ENCODE measurements at places on chromosomes 7 and 10. TPM values are rescaled to one million over a fixed set of nuclear protein-coding genes. Genes with fewer than 3 reads are reported as not detected.

- H3K4me1 ChIP-seq: no peaks in the 10 kb centered on the region
- H3K36me3 ChIP-seq: peaks cover 49% of the 10 kb centered on the region
- no peak for DNase-seq
- no peak overlapping the region for H3K27ac ChIP-seq
These were observed 35.5 kb upstream of the FOXL3 start for GRCh38 chr7:254337-255037.

CPVL gene
- 2.0 TPM for total RNA-seq

GRCh38 chr10:14259696-14260566 is 70.8 kb downstream of the FRMD4A start:
- no peaks in the 10 kb centered on the region for H3K27me3 ChIP-seq
- peak overlapping the region; percentile 27 for H3K4me3 ChIP-seq
- H3K4me1 ChIP-seq: peaks cover 48% of the 10 kb centered on the region
- peaks cover 4% of the 10 kb centered on the region for H3K36me3 ChIP-seq
- DNase-seq: peak; percentile 90

FIGNL1 gene
- total RNA-seq: 7.6 TPM

PLEKHS1 gene
- total RNA-seq: 0.11 TPM

DNA sequence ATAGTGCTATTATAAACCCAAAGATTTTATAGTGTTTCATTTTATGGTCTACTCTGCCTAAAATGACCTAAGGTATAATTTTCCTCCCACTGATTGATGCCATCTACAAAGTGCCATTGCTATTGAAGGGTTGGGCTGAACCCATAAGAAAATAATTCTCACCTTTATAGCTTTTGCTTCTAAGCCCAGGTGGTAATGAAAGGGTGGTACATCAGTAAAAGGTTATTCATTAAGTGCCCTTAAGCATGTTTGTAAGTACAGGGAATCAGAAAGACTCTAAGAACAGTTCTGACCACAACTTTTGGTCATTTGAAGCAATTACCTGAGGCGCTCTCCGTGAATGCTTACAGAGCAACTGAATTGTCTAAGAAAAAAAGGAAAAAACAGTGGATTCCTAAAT is 1247.3 kb downstream of the NXPH1 start:
- no peaks in the 10 kb centered on the region for H3K27me3 ChIP-seq
- no peaks in the 10 kb centered on the region for H3K36me3 ChIP-seq
- H3K4me1 ChIP-seq: no peaks in the 10 kb centered on the region
- H3K27ac ChIP-seq: no peak overlapping the region
- no peak overlapping the region for H3K4me3 ChIP-seq

PILRA gene
- total RNA-seq: 2.5 TPM

DNA sequence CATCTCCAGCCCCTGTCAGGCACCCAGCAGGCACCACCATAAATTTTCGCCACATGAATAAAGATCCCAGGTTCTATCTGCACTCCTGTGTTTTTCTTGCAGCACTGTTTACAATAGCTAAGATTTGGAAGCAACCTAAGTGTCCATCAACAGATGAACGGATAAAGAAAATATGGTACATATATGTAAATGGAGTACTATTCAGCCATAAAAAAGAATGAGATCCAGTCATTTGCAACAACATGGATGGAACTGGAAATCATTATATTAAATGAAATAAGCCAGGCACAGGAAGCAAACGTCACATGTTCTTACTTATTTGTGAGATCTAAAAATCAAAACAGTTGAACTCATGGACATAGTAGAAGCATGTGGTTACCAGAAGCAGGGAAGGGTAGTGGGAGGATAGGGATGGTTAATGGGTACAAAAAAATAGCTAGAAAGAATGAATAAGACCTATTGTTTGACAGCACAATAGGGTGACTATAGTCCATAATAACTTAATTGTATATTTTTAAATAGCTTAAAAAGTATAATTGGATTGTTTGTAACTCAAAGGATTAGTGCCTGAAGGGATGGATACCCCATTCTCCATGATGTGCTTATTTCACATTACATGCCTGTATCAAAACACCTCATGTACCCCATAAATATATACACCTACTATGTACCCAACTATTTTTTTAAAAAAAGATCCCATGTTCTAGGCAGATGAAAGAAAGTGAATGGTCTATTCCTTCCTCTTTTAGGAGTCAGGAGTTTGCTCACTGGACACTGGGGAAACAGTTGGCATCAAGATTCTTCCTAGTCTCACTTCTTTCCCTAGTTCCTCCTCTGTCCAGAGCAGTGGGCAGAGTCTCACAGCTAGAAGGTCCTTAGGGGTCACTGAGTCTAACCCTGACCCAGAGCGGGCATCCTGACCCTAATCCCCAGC is 1.0 kb upstream of the NPFFR1 start:
- peaks cover 4% of the 10 kb centered on the region for H3K4me1 ChIP-seq
- H3K36me3 ChIP-seq: no peaks in the 10 kb centered on the region
- DNase-seq: no peak
- H3K27me3 ChIP-seq: peaks cover 58% of the 10 kb centered on the region
- no peak overlapping the region for H3K27ac ChIP-seq

ZNF804B gene
- not detected for total RNA-seq

DNA sequence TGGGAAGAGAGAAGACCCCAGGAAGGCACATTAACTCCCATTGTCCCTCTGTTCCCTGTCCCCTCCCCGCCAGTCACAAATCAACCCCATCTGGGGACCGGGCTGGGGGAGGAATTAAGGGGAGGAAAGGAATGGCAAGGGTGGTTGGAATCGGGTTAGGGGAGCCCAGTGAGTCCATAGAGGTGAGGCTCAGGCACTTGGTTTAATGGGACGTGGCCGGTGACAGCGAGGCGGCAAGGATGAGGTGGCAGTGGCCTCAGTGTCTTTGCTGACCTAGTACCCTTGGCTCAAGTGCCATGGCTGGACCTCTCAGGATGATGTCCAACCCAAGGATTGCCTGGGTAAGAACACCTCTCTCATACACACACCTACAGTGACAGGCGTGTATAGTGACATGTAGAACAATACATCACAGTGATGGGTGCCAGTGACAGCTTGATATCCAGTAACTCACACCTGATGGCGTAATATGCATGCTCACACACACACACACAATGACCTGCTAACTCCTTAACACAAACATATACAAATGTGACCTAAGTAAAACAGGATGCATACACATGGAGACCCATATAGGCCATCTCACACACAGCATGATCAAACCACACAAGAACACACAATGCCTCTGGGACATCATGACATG is 12.3 kb downstream of the KCNIP2 start:
- H3K4me3 ChIP-seq: peak overlapping the region; percentile 72
- DNase-seq: no peak
- H3K27me3 ChIP-seq: no peaks in the 10 kb centered on the region
- H3K4me1 ChIP-seq: peaks cover 18% of the 10 kb centered on the region
- H3K36me3 ChIP-seq: no peaks in the 10 kb centered on the region
- H3K27ac ChIP-seq: peak overlapping the region; percentile 79

GDF10 gene
- total RNA-seq: not detected

FGL2 gene
- total RNA-seq: 0.16 TPM

GRCh38 chr10:100508691-100509150 is 10.9 kb downstream of the SEC31B start:
- H3K27me3 ChIP-seq: no peaks in the 10 kb centered on the region
- H3K4me1 ChIP-seq: peaks cover 28% of the 10 kb centered on the region
- H3K4me3 ChIP-seq: no peak overlapping the region
- H3K36me3 ChIP-seq: peaks cover 20% of the 10 kb centered on the region

DNA sequence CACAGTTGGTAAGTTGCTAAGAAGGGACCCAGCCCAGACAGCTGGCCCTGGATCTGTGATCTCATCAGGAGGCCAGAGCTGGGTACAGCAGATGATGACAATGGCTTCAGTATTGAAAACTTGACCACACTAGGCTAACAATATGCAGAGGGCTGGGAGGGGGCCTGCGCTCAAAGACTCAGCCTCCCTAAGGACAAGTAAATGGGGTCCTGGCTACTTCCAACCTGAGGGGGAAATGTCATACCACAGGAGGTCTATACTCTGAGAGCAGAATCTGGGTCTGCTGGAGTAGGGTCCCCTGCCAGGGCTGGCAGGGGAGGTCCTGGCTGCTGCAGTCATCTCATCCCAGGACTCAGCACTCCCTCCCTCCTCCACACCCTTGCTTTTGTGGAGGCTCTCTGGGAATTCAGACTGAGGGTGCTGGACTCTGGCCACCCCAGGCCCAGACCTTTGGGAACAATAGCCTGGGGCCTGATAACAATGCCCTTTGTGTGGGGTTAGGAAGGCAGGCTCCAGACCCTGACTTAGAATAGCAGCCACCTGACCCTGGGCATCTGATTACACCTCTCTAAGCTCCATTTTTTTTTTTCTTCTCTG is 1.4 kb downstream of the FXYD4 start:
- no peak overlapping the region for H3K27ac ChIP-seq
- H3K27me3 ChIP-seq: no peaks in the 10 kb centered on the region
- DNase-seq: no peak
- no peaks in the 10 kb centered on the region for H3K36me3 ChIP-seq
- no peak overlapping the region for H3K4me3 ChIP-seq
- no peaks in the 10 kb centered on the region for H3K4me1 ChIP-seq

- DNase-seq: no peak
- H3K4me1 ChIP-seq: peaks cover 23% of the 10 kb centered on the region
- H3K4me3 ChIP-seq: no peak overlapping the region
- peaks cover 47% of the 10 kb centered on the region for H3K36me3 ChIP-seq
- H3K27me3 ChIP-seq: no peaks in the 10 kb centered on the region
- peak overlapping the region; percentile 28 for H3K27ac ChIP-seq
These were observed 87.4 kb downstream of the CHST15 start for GRCh38 chr10:124005991-124006392.

CXCL12 gene
- total RNA-seq: 169 TPM

- peaks cover 43% of the 10 kb centered on the region for H3K4me1 ChIP-seq
- no peaks in the 10 kb centered on the region for H3K36me3 ChIP-seq
- H3K27ac ChIP-seq: peak overlapping the region; percentile 88
- DNase-seq: no peak
- H3K27me3 ChIP-seq: no peaks in the 10 kb centered on the region
These were observed 47.9 kb downstream of the PWWP2B start for GRCh38 chr10:132444877-132445351.

DNA sequence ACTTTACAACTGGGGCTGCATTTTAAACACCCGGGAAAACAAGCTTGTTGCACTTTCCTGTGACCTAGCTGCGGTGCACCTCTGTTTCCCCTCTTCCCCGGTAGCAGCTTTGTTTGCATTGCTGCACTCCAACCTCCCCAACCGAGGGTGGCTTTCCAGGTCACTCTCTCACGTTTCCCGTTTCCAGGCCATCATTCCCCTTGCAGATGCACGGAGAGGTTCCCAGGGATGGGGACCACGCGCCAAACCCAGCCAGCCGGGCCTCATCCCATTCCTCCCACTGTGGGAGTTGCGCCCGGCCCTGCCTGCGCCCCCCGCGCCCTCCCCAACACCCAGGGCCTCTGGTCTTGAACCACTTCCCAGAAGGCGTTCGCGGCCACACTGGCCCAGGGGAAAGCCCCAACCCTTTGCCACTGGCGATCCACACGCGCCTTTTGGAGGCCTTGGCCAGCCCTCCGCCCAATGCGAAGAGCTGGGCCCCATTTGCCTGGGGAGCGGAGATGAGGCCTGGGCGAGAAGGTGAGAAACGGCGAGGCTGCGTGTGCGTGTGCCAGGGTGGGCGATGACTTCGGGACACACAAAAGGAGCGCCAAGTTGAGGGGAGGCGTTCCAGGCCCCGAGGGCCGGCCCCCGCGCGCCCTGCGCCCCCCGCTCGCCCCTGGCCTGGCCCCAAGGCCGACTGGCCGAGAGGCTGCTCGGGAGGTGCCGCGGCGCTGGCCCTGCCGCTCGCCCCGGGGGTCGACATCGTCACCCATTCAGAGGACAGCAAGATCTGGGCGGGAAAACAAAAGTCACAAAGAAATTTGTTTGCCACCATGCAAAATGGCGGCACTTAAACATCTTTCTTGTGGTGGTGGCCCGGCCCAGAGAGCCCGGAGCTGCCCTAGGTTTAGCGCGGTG is 15.9 kb downstream of the SKIDA1 start:
- peaks cover 54% of the 10 kb centered on the region for H3K4me1 ChIP-seq
- DNase-seq: no peak
- H3K27ac ChIP-seq: peak overlapping the region; percentile 66
- H3K36me3 ChIP-seq: no peaks in the 10 kb centered on the region
- no peaks in the 10 kb centered on the region for H3K27me3 ChIP-seq

- H3K36me3 ChIP-seq: no peaks in the 10 kb centered on the region
- H3K4me3 ChIP-seq: no peak overlapping the region
- H3K27ac ChIP-seq: no peak overlapping the region
- no peaks in the 10 kb centered on the region for H3K27me3 ChIP-seq
- no peaks in the 10 kb centered on the region for H3K4me1 ChIP-seq
- no peak for DNase-seq
These were observed 53.8 kb downstream of the GRID1 start for GRCh38 chr10:86312701-86313270.

- H3K36me3 ChIP-seq: no peaks in the 10 kb centered on the region
- no peak overlapping the region for H3K27ac ChIP-seq
- H3K4me3 ChIP-seq: no peak overlapping the region
These were observed 75.9 kb downstream of the SVOPL start for GRCh38 chr7:138625084-138625848.

DNA sequence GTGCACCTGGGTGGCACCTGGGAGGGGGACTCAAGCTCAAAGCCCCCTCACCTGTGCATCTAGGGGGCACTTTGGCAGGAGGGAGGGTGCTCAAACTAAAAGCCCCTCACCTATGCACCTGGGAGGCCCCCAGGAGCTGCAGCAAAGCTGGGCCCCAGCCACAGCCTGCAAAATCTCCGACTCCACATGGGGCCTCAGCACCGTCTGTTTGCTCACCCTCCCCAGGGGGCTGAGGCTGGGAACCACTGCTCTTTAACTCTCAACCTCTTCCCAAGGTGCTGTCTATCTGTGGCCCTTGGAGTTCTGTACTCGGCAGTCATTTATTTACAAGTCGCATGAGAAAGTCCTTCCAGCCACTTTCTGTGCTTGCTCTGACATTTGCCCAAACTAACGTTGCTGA is 458.4 kb downstream of the DNAJB6 start:
- no peak for DNase-seq

LIPF gene
- total RNA-seq: not detected

DNA sequence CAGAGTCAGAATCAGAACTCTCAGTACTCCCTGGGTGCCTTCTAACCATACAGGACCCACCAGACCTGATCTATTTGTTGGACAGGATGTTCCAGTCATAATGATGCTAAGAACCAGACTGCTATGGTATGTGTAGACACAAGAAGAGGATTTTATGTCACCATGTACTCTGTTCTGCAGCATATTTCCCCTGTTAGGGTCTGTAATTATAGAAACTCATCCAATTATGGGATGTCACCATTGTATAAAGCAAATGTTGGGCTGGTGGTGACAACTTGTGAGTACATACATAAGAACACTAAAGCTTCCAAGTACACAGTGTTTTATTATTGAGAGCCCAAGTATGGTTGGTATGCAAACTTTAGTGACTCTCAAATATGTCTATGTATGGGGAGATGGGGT is 67.1 kb upstream of the AGBL3 start:
- no peak for DNase-seq
- no peaks in the 10 kb centered on the region for H3K27me3 ChIP-seq
- peaks cover 65% of the 10 kb centered on the region for H3K4me1 ChIP-seq
- no peak overlapping the region for H3K4me3 ChIP-seq

DNA sequence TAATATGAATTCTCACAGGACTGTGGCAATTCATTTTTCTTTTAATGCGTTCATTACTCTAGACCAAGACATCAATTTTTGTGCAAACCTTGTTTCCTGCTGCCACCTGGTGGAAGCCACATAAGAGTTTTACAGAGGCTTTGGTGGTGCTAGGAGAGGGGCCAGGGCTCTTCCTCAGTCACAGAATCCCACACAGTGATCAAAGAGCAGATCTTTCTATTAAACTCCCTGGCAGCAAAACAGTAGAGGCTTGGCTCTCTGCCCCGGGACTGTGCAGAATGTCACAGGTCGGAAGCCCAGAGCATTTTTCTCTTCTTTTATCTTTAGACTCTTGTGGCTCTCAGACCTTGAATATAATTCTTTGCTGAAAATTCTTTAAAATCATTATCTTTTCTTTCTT is 506.4 kb upstream of the C7orf33 start:
- no peak overlapping the region for H3K27ac ChIP-seq
- H3K4me3 ChIP-seq: no peak overlapping the region
- H3K27me3 ChIP-seq: no peaks in the 10 kb centered on the region
